ENCODE measurements at places on chromosomes 13 and 19. TPM values are rescaled to one million over a fixed set of nuclear protein-coding genes. Genes with fewer than 3 reads are reported as not detected.

The KIR2DL3 gene
- total RNA-seq: not detected

The CCDC122 gene
- 7.1 TPM for total RNA-seq

The ZSWIM4 gene
- 5.9 TPM for total RNA-seq

The GJB6 gene
- total RNA-seq: 0.41 TPM

The FPR3 gene
- 5.6 TPM for total RNA-seq

The CERS1 gene
- total RNA-seq: not detected

The CALR3 gene
- total RNA-seq: not detected

The GPC6 gene
- 9.7 TPM for total RNA-seq

The KIR3DL1 gene
- total RNA-seq: not detected

The TMC4 gene
- total RNA-seq: 31.0 TPM

The LYPD5 gene
- total RNA-seq: 0.59 TPM

The CYP4F2 gene
- not detected for total RNA-seq

The RPS15 gene
- total RNA-seq: 2,679 TPM

The F2RL3 gene
- total RNA-seq: 0.07 TPM

The EPN1 gene
- total RNA-seq: 49.3 TPM

The C1QTNF9B gene
- 2.6 TPM for total RNA-seq

The TMEM59L gene
- total RNA-seq: 7.5 TPM

The PTPRS gene
- 77.9 TPM for total RNA-seq

The ZNF132 gene
- 5.4 TPM for total RNA-seq

The CYP4F8 gene
- not detected for total RNA-seq

The SERP2 gene
- total RNA-seq: 6.4 TPM

The LILRA1 gene
- total RNA-seq: 0.21 TPM

The SKA3 gene
- not detected for total RNA-seq

The GPX4 gene
- 146 TPM for total RNA-seq

The MBD3L2 gene
- not detected for total RNA-seq

The ZNF625 gene
- total RNA-seq: 4.4 TPM

The SYNE4 gene
- total RNA-seq: not detected

The SHISA7 gene
- total RNA-seq: not detected

The SPRYD7 gene
- total RNA-seq: 1.8 TPM

The EMC10 gene
- total RNA-seq: 121 TPM

The PODNL1 gene
- 0.98 TPM for total RNA-seq

The GRK1 gene
- not detected for total RNA-seq

The CYP4F3 gene
- 0.70 TPM for total RNA-seq

The GSX1 gene
- total RNA-seq: not detected

The PSG5 gene
- not detected for total RNA-seq

The KLK6 gene
- total RNA-seq: 1.0 TPM

The ZNF528 gene
- total RNA-seq: 6.2 TPM

Data from uterus (tissue), 4 donors.